Activated CD4-positive, alpha-beta T cell treated with anti-CD3 and anti-CD28 coated beads, Interleukin-2, amount 10 ng/mL, durations not matched to agents 24 days and 14 days (primary cell): ENCODE measurements at places on chromosomes 3 and 15. TPM values are rescaled to one million over a fixed set of nuclear protein-coding genes. Genes with fewer than 3 reads are reported as not detected.

DNA sequence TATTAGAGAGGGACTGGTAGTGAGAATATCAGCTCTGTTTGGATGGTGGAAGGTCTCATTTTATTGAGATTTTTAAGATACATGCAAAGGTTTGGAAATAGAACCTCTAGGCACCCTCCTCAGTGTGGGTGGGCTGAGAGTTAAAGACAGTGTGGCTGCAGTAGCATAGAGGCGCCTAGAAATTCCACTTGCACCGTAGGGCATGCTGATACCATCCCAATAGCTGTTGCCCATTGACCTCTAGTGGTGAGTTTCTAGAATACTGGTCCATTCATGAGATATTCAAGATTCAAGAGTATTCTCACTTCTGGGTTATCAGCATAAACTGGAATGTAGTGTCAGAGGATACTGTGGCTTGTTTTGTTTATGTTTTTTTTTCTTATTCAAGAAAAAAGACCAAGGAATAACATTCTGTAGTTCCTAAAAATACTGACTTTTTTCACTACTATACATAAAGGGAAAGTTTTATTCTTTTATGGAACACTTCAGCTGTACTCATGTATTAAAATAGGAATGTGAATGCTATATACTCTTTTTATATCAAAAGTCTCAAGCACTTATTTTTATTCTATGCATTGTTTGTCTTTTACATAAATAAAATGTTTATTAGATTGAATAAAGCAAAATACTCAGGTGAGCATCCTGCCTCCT lies 87.2 kb downstream of the TGFBR2 start:
- peak; percentile 83 for DNase-seq

DNA sequence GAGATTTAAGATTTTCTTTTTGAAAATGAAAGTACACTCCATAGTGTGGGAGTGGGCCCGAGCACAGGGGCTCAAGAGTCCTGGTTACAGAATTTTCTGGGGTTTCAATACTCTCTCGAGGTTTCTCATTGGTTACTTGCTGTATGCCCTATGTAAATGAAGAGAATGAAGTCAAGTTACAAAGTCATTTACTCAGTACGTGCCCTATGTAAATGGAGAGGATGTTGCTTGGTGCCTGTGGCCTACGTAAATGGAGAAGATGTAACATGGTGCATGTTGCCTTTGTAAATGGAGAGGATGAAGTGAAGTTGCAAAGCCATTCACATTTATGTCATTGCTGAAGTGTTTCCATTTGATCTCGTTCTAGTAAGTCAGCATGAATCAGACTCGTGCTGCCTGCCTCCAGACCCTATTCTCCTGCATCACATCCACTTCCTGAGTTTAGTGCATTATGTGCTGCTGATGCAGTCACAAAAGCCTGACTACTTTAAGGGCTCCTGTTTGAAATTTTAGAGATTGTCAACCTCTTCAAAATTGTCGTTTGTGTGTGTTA lies 302.0 kb downstream of the ZBBX start:
- DNase-seq = no peak

GRCh38 chr15:85406916-85407315 lies 26.5 kb downstream of the AKAP13 start:
- no peak for DNase-seq

GRCh38 chr15:40871749-40872617 lies 2.1 kb downstream of the RHOV start:
- DNase-seq = no peak

DNA sequence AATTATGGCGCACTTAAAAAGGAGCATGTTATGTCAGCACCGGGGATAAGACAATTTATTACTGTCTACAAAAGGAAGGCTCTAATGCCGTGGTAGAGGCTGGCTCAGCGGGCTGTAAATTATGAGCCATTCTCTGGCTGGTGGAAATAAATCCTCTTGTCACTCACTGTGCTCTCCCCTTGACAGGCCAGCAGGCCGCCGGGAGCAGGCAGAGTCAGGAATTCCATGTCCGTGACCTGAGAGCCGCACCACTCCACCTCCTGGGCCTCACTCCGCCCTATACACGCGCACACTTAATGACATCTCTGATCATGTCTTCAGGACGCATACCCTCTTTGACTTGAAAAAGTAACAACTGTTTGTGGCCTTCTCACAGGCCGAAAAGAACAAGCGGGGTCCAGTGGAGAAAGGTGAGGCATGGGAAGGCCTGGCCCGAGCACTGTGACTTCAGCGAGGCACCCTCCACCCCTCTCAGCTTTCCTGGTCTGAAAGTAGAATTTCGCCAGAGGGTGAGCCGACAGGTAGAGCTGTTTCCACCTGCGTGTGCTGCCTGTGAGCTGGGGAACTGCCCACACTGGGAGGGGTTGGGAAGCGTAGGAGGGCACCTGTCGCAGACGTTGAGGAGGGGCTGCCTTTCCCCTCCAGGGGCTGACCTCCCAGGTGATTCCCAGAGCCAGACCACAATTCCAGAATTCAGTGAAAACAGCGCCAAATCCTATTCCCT lies 13.2 kb upstream of the PCSK6 start:
- no peak for DNase-seq

- no peak for DNase-seq
Measured at GRCh38 chr3:188319569-188319968, 165.6 kb downstream of the LPP start.

GRCh38 chr15:34043391-34043790 lies 4.4 kb upstream of the AVEN start:
- no peak for DNase-seq

DNA sequence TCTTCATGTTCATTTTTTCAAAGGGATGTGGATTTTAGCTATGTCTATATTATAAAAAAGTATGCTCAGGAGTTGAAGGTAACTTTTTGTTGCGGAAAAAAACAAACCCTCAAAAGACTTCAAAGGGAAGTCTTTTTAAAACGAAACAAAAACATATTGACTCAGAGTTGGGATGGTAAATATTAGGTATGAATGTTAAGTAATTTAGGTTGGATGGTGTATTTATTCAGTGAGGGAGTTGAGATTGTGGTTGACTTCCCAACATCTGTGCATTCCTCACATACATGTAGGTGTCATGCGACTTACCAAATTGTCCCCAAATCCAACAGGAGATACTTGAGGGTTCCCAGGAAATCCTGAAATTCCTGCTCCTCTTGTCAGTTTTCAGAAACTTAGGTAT lies 32.7 kb upstream of the PLSCR5 start:
- DNase-seq = no peak

- DNase-seq = no peak
Measured at GRCh38 chr15:35244227-35244626, 159.1 kb upstream of the NANOGP8 start.

- DNase-seq = no peak
Measured at GRCh38 chr3:3603351-3603750, 195.9 kb upstream of the LRRN1 start.

DNA sequence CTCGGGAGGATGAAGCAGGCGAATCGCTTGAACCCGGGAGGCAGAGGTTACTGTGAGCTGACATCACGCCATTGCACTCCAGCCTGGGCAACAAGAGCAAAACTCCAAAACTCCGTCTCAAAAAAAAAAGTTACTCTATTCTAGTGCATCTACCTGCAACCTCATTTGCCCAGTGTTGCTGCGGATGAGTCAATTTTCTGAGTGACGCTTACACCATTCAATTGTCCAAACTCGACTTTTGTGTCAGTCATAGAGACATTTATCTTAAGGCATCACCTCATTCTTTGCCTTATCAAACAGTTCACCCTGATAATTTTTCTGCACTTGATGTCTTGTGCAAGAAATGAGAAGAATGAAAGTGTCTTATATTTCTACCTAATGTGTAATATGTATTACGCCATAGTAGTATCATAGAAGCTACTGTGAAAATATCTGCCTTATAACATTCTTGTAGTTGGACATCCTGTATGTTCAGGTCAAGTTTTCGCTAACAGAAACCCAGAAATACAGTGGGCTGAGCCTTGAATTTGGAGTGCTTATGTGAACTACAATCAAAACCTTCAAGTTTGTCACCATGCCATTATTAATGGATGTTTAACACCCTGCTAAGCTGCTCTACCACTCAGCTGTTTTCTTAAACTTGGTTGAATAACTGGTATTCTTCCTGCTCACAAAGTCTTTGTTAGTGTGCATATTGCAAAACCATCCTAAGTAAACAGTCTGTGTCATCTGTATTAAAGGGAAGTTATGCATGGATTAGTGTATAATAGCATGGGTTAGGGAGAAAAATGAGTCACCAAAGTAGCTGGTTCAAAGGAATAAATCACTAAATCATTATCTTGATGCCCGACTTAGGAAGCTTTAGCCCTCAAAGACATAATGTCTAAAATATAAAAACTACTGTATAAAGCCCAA lies 531.0 kb upstream of the NR2F2 start:
- no peak for DNase-seq

DNA sequence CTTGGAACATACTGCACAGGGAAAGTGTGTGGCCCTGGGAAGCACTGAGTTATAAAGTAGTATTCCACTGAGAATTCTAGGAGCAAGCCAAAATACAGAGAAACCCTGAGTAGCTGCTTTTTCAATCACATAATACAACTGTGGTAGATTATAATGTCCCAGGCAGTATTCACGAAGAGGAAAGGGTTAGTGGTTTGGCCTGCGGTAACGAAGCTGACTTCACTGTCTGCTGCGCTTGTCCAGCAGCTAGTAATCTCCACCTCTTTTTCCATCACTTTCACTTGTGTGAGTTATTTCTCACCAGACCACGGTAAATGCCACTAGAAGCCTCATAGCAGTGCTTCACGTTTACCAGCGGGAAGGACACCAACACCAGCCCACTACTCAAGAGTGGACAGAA lies 34.4 kb downstream of the RPL39L start:
- no peak for DNase-seq

DNA sequence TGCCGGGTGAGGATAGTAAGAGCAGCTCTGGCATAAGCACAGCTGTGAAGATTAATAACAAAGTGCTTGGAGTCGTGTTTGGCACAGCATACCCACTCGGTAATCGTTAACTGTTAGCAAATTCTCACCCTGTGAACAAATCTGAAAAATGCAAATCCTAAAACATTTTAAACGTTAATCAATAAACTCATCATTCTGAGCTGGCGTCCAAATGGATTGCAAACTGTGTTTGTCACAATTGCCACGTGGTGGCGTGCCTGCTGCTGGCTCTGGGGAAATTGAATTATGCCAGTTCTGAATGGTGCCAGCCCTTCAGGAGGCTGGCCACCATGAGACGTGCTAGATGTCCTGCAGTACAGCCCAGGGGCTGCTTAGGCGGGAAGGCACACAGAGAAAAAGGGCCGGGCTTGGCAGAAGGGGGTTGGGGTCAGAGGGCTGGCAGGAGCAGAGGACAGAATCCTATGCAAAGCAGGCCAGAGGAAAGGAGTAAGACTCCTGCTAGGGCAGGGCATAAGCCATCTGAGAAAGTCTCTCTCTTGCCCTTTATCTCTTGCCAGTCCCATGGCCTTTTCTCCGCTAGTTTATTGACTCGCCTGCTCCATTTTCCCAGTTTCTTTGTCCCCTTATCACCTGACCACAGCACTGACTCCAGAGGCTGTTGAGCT lies 22.1 kb upstream of the POLG start:
- no peak for DNase-seq

DNA sequence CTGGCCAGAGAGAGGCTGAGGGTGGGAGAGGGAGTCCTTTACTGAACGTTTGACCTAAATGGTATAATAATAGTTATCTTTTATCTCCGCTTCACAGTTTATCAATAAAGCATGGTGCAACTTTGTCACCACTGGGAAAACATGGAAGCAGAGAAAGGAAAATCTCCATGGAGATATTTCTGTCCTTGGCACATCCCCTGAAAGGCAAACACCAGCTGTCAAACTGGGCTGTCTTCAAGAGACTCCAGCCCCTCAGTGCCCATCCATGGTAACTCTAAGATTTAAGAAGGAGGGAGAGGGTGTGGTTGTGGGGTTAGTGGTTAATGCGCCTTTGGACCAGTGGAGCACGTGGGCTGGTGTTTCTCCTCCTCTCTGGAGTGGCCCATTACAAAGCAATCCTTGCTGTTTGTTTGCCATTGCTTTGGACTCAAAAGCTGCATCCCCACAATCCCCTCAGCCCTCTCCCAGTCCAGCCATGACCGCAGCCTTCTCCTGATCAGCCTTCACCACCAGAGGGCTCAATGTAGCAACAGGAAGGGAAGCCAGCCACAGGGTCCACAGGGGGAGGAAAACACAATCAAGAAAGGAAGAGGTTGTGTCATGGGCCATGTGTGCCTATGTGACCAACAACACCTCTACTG lies 38.2 kb upstream of the FAM174B start:
- DNase-seq = no peak

- peak; percentile 52 for DNase-seq
Measured at GRCh38 chr3:189710620-189711402, 79.6 kb downstream of the TP63 start.

GRCh38 chr15:88661041-88661700 lies 22.4 kb downstream of the ISG20 start:
- DNase-seq = no peak

- DNase-seq = no peak
Measured at GRCh38 chr3:39469945-39470344, 2.5 kb downstream of the MOBP start.

GRCh38 chr15:92627014-92627413 lies 28.6 kb downstream of the FAM174B start:
- DNase-seq = no peak

DNA sequence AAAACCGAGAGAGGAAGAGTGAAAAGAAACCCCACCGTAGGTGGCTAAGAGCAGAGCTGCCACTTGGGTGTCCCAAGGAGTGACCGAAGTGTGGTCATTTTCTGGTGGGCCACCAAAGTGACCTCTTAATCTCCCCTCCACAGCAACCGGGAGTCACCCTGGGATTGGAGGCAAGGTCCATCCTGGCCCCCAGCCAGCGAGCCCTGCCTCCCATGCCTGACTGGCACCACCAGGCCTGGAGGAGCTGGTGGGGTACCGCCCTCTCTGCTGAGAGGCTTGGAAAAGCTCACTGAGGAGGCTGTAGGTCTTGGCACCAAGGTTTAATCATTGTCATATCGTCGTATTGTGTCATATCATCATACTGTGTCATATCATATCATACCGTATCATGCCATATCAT lies 74.0 kb upstream of the TRPM1 start:
- DNase-seq = peak; percentile 48

DNA sequence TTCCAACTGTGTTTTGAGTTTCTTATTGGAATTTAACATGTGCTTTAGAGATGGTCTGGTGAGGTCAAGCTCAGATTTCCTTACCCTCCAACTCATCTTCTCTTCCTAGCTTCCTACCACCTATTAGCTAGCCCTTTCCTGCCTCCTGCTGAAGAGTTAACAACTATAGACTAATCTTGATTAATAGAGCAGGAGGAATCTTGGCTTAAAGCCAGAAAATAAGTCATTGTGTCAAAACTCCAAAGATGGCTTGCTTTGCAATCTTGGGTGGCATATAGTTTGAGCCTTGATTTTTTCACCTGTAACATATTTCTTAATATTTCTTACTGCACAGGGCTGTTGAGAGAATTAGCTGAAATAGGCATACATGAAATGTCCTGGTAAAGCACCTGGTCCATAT lies 27.3 kb downstream of the BCL2L10 start:
- DNase-seq = no peak

GRCh38 chr3:118778201-118778600 lies 256.4 kb downstream of the IGSF11 start:
- no peak for DNase-seq

Gene MASP1
- total RNA-seq = not detected in 2 replicates

Gene CTDSPL
- 6.1 and 6.5 TPM in 2 replicates for total RNA-seq

Gene TGM5
- 0.07 TPM in 1 of 2 replicates, not detected in the other for total RNA-seq

Gene CHRNA7
- total RNA-seq = 0.12 TPM in 1 of 2 replicates, not detected in the other

Gene CXCR6
- 15.2 TPM in 2 replicates for total RNA-seq

Gene HEG1
- total RNA-seq = 35.3 and 40.8 TPM in 2 replicates

Gene IQCF2
- not detected in 2 replicates for total RNA-seq

Gene DAG1
- total RNA-seq = 21.3 and 21.9 TPM in 2 replicates

Gene C15orf61
- total RNA-seq = 4.7 and 7.3 TPM in 2 replicates
